Activated naive CD4-positive, alpha-beta T cell treated with Interleukin-2 at 50 U/mL for 16 hours (primary cell): ENCODE measurements at places on chromosomes 2 and 18.

- no peak for DNase-seq
These were observed 111.9 kb downstream of the AP1S3 start for GRCh38 chr2:223725494-223725893.

DNA sequence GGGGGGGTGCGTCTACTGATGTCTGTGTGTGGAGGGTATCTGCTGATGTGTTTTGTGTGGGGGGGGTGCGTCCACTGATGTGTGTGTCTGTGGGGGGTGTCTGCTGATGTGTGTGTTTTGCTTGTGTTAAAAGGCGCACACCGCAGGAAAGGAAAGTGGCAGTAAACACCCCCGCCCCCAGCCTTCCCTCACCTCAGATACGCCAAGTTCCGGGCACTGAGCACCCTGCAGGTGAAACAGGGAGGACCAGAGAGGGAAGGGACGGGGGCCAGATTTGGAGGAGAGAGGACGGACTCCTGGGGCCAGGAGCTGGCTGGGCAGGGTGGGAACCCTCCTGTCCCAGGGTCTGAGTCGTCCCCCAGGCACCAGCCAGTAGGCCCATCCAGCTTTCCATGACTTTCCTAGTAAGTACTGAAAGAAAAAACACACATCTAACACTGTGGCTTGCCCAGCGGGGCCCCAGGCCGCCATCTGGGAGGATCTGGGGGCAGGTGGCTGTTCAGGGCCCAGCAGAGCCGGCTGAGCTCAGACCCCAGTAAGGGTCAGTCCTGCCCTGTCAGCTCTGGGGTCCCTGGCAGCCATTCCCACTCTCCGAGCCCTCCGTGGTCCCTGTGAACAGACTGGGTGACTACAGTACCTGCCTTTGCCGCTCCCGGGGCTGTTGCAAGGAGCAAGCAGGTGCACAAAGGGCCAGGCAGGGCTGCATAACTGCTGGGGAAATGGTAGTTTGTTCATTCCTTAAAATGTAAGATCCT lies 126.9 kb downstream of the NFATC1 start:
- DNase-seq: peak; percentile 63

GRCh38 chr2:41775366-41776025 lies 272.3 kb upstream of the PKDCC start:
- DNase-seq: no peak

- DNase-seq: no peak
These were observed 106.9 kb downstream of the SP3 start for GRCh38 chr2:173858291-173858731.

- no peak for DNase-seq
These were observed 351.2 kb downstream of the CDH2 start for GRCh38 chr18:27825689-27826088.

GRCh38 chr2:190972846-190973245 lies 41.1 kb downstream of the STAT1 start:
- DNase-seq: no peak

GRCh38 chr2:240988571-240989271 lies 9.7 kb upstream of the SNED1 start:
- DNase-seq: no peak

DNA sequence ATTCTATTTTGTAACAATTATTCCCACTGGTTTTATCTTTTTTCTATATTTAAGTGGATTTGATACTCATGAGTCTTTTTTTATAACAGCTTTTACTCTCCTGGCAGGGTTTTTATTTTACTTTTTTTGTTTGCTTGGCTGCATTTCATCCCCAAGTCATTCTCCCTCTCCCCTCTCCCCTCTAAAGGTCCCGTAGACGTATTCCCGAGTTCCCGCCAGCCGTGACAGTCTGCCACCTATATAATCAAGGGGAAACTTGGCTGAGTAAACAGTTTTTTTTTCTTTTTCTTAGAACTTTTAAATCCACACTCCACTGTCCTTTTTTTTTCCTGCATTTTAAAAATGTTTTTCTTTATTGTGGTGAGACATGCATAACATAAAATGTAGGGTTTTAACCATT lies 433.1 kb upstream of the HS6ST1 start:
- DNase-seq: no peak

DNA sequence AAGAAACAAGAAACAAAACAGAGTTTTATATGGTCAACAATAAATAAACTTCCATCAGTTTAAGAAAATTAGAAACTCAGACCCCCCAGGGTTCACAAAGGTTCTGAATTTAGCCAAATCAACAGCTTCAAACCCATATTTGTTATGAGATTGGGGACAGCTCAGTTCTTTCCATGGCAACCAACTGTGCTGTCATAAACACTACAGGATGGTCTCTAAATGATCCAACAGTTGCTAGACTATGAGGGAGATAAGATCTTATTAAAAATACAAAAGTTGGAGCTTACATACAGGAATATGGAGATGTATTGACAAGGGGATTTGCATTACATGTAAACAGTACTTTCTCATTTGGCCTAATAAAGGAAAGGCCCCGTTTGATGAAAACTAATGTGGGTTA lies 154.6 kb upstream of the CTAGE1 start:
- no peak for DNase-seq

DNA sequence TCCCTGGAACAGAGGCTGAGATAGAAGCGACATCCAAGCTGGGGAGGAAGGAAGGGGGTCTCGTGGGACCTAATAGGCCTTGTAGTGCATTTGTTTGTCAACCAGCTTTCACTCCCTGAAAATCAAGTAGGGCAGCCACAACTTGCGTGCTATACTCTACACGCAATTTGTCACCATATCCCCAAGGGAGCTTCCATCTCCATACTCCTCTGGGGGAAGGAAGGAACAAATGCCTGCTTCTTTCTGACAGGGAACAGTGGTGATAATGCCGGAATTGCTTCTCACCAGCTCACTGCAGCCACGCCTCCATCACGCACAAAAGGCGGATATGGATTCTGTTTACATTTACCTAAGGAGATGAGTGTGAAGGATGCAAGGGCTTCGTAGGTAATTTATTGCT lies 213.4 kb downstream of the TMEM163 start:
- no peak for DNase-seq

- DNase-seq: no peak
These were observed 113.3 kb upstream of the FOSL2 start for GRCh38 chr2:28279371-28279770.

- no peak for DNase-seq
These were observed 17.9 kb downstream of the CYP26B1 start for GRCh38 chr2:72129681-72130340.

GRCh38 chr2:98177986-98178385 lies 91.0 kb downstream of the VWA3B start:
- DNase-seq: no peak

DNA sequence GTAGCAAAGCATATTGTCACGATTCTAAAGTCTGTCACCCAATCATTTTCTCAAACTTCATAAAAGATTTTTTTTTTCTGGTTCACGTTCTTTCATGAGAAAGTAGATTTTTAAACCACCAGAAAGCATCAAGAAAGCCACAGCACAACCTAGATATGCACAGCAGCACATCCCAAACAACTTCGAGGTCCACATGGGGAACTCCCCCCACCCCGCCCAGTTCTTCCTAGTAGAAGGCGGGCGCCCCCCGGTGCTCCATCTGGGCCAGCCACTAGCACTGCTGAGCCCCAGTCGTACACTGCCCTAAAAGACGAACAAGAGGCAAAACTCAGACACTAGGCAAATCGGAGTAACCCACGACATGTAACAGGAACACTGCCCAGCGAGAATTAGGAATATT lies 15.5 kb downstream of the HDLBP start:
- peak; percentile 18 for DNase-seq

GRCh38 chr2:45860136-45861121 lies 209.0 kb downstream of the PRKCE start:
- DNase-seq: no peak

GRCh38 chr18:44771956-44772917 lies 91.5 kb downstream of the SETBP1 start:
- DNase-seq: no peak
